ENCODE measurements at places on chromosomes 2 and 18.

GRCh38 chr2:200702646-200703118 is 109.0 kb upstream of the BZW1 start:
- no peak for DNase-seq

GRCh38 chr2:205218056-205218455 is 464.2 kb upstream of the NRP2 start:
- no peak for DNase-seq

DNA sequence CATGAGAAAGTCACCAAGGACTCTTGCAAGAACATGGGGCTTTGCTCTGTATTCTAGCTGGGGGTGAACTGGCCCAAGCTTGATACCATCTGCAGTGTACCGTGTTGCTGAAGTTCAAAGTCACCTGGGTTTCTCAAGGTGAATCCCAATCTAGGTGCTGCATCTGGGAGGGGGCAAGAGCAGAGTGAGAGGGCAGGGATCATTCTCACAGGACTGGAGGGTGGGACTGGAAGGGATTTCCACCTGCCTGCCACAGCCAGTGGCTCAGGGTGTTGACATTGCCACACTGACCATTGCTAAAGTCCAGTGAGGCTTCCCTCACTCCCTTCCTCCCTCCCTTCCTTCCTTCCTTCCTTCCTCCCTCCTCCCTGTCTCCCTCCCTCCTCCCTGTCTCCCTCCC is 98.7 kb downstream of the MYCN start:
- no peak for DNase-seq

- no peak for DNase-seq
Measured at GRCh38 chr2:232875256-232876121, 5.4 kb downstream of the SNORC start.

DNA sequence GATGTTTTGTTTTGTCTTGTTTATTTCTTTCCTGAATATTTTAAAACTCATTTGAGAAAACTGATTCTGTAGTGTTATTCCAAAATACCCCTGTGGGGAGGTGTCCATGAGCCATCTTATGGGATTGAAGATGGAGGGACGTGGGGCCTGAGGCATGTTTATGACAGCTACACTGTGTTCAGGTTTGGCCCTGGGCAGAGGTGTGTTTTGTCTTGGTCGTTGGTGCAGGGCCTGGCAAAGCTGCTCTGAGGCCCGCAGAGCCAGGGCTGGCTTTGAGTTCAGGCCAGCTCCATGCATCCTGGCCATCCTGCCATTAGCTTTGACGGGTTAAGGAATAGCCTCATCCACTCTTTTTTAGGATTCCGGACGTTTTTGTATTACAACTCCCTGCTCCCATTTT is 68.9 kb downstream of the TMEM18 start:
- no peak for DNase-seq

DNA sequence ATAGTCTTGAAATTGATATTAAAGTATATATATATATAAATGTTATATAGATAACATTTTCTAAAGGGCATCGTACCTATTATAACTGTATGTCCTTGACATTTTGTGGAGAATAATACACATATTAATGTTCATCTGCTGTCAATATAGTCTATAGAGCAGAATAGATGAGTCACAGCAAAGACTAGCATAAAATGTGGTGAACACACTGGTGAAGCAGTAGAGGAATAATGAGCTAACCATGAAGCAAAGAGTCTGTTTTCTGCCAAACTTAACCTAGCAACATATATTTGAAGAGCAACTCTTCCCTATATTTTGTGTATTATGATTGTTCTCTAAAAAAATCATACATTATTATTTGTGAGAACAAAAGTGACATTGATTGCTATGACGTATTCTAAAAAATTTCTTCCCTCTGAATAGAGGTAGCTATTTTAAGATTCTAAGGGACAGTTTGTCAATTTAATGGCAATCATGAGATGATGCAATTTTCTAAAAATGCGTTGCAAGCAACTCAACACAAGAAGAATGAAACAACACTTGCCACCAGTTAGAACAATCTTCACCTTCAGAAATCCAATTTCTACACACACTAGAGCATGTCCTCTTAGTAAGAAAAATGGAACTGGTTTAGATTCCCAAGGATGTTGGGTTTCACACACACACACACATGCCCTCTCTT is 22.0 kb downstream of the DOCK10 start:
- no peak for DNase-seq

DNA sequence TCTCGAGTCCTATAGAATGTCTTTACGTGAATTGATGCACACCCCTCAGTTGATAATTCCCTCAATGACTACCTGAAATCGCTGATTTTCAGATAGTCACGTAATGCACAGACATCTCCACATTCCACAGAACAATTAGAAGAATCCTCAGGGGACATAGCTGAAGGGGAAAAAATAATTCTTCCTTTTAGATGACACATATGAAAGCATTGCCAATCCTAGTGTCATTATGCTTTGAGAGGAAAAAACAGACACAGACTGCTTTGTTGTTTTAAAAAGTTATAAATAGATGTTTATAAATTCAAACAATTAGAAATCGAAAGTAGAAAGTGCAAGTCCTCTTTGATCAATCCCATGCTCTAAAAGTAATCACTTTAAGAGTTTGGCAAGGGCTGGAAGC is 100.6 kb upstream of the FN1 start:
- no peak for DNase-seq

- DNase-seq: no peak
Measured at GRCh38 chr2:29447513-29447912, 332.3 kb downstream of the CLIP4 start.

DNA sequence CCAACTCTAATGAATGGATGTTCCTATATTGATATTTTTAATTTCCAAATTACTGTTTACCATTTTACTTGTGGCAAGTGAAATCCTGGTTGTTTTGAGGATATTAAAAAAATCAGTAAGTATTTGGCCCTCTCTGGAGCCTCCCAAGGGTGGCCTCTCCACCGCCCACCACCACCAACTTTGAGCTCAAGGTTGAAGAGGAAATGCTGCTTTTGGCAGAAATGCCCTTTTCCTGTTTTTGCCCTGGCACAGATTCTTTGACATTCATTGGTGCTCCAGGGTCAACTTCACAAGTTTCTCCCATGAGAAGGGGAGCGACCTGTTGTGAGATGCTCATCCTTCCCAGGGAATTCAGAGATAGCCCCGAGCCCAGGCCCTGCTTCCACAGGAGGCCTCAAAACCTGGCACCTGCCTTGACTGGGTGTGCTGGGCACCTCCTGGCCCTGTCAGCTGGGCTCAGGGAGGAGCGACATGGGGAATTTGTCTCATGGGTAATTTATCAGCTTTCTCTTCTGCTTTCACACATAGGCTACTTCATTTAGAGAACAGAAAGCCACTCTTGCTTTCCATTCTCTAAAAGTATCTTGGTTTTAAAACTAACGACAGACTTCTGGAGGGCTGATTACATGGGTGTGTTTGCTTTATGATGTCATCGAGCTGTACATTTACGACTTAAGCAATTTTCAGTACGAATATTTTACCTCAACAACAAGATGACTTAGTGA is 6.9 kb downstream of the CD8A start:
- DNase-seq: no peak

Data from SHP77 treated with DMSO at 0.1 percent for 48 hours (cell line).